ENCODE measurements at places on chromosomes 6 and 20. TPM values are rescaled to one million over a fixed set of nuclear protein-coding genes. Genes with fewer than 3 reads are reported as not detected.

DNA sequence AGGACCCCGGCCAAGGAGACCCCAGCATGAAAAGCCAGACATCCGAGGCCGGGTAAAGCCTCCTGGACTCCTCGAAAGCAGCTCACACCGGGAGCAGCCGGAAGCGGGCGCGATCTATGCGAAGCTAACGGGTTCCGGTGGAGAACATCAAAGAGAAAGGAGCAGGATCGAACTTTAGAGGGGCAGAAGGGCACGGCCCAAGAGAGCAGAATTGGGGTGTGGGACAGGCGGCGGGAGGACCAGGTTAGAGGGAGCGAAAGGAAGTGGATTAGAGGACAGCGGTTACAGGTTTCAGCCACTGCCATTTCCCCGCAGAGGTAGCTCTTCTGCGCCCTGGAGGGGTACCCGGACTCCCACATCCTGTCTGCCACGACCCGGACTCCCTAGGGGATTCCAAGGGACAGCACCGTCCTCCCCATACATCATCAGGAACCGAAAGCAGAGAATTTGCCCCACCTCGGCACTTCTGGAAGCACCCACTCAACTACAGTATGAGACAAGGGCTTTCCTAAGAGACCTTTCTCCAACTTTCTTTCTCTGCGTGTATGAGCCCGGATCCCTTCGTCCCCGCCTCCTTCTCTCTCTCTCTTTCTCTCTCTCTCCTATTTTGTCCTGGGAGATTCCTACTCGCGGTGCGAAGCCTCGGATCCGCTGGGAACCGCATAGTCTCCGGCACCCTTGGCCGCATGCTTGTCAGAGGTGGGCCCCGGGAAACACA is 507 bp upstream of the VGLL2 start:
- DNase-seq = no peak

DNA sequence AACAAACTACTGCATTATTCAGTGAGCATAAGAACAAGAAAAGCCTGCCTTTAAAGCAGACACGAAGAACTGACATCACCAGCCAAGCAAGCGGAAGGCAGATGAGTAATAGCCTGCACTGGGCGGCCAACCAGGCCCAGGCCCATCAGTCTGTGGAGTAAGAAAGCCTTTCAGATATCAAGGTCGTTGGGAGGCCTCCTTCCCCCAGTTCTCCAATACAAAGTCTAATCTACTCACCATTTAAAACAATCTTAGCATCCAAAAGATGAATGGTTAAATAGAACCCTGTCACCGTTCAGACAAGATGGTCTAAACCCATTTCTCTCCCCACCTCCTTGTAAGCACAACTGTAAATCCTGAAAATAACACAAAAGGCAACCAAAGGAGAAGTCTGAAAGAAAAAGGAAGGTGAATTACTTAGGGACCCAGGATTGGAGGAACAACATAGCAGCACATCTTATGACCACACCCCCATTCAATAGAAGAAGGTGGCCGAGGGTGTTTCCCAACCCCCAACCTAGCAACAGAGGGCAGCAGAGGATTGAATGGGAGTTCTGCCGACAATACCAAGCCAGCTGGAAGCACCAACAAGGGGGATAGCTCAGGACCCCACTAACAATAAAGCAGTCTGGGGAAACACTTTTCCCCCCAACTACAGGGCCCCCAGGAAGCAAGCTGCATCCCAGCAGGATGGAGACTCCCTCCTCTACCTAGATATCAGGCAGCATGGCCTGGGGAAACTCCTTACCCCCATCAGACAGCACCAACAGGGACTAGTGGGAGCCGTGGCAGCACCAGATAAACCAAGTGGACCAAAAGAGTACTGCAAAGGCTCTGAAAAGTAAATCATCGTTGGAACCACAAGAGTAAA is 67.9 kb downstream of the ZHX3 start:
- DNase-seq = no peak

DNA sequence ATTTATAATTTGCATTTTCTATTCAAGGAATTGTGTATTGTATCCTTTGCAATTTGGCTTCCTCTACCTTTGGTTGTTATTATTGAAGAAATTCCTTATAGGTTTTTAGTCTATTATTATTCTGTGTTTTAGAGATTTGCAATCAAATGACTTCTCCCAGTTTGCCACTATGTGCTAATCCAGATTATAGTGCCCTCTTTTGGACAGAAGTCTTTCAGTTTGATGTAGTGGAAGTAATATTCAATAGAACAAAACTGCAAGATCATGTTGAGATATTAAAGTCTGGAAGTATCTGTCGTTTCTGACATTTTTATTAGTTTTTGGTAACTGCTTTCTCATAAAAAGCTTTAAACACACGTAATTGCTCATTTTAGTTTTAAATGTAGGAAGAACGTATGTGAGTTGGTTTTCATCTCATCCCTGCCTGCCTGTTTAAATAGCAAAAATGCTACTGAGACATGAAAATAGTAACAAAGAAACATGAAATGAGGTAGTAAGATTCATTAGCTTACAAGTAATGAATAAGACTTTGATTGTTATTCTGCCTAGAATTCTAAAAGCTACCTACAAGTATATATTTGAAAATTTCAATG is 72.8 kb downstream of the RTN4IP1 start:
- no peak for DNase-seq

GRCh38 chr20:63403403-63404105 is 42.4 kb upstream of the CHRNA4 start:
- no peak for DNase-seq

GRCh38 chr20:9523636-9524035 is 9.2 kb downstream of the LAMP5 start:
- DNase-seq = no peak

DNA sequence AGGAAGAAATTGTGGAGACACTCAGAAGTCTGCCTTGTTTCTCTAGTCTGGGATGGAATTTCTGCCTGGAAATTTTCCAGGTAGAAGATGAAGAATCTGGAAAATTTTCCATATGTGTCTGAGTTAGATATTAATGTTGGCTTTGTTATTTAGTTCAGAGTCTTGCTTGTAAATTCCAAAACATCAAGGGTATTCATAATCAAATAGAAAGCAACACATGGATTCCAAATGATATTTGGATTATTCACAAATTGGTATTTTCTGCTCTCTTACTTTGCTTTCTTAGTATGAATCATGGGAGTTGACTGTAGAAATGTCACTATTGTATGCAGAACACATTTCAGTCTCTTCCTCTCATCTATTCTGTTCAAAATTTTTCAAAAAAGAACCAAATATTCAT is 116.0 kb downstream of the GRIK2 start:
- DNase-seq = no peak

- no peak for DNase-seq
Measured at GRCh38 chr20:3238616-3239025, 369 bp downstream of the SLC4A11 start.

GRCh38 chr6:100575921-100576320 is 111.2 kb upstream of the SIM1 start:
- DNase-seq = no peak

DNA sequence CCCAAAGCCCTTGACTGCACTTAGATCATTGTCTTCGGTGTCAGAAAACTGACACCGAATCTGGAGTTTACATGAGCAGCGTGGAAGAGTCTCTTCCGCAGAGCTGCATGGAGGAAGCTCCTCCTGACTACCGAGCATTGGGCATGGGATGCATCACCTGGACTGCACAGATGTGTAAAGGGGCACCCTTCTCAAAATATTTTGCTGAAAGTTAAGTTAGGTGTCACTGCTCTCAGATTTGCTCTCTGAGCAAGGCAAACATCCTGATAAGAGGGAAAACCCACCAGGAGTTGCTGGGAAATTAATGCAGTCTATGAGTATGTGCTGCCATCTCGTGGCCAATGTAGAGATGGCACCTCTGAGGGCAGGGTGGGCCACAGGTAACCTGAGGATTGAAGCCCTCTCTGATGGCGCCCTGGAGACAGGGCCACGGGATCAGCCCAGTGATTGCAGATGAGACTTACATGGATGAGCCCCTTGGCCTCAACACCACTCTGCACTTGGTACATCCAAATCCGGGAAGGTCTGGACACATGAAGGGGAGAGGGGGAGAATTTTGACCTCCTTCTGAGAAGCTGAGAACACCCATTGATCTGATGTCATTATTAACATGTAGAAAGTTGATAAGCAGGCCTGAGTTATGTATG is 129.9 kb downstream of the LPA start:
- DNase-seq = peak; percentile 60

GRCh38 chr6:150263765-150264404 is 104.9 kb upstream of the IYD start:
- DNase-seq = no peak

DNA sequence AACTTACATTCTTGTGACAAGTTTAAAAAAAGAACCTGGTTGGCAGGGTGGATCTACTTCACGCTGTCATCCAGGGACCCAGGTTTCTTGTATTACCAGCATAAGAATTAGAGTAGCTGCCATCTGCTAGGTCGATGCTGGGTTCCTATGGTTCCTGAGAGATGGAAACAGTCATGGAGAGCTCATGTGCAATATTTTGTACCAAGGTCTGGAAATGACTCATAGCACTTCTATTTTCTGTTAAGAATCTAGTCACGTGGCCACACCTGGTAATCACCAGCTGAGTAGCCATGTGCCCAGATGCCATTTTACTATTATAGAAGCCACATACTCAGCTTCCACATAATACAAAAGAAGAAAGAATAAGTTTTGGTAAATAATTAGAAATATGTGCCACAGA is 171.3 kb downstream of the CD83 start:
- no peak for DNase-seq

GRCh38 chr6:151057061-151057460 is 182.7 kb upstream of the AKAP12 start:
- DNase-seq = no peak

DNA sequence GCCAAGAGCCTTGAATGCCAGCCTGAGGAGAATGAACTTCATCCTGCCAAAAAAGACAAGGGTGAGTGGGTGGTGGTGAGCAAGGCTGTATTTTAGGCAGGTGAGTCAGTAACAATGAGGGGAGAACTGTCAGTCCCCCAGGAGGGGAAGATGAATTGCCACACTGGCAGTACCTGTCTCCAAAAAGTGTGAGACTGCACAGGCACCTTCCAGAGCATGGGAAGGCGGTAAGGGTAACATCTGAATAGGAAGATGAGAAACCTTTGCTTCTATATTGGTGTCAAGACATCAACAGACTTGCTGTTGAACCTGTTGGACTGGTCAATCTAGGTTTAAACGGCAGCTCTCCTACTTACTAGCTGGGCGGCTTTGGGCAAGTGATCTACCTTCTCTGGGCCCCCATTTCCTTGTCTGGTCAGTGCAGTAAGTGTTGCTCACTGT is 30.9 kb downstream of the STK35 start:
- DNase-seq = no peak

DNA sequence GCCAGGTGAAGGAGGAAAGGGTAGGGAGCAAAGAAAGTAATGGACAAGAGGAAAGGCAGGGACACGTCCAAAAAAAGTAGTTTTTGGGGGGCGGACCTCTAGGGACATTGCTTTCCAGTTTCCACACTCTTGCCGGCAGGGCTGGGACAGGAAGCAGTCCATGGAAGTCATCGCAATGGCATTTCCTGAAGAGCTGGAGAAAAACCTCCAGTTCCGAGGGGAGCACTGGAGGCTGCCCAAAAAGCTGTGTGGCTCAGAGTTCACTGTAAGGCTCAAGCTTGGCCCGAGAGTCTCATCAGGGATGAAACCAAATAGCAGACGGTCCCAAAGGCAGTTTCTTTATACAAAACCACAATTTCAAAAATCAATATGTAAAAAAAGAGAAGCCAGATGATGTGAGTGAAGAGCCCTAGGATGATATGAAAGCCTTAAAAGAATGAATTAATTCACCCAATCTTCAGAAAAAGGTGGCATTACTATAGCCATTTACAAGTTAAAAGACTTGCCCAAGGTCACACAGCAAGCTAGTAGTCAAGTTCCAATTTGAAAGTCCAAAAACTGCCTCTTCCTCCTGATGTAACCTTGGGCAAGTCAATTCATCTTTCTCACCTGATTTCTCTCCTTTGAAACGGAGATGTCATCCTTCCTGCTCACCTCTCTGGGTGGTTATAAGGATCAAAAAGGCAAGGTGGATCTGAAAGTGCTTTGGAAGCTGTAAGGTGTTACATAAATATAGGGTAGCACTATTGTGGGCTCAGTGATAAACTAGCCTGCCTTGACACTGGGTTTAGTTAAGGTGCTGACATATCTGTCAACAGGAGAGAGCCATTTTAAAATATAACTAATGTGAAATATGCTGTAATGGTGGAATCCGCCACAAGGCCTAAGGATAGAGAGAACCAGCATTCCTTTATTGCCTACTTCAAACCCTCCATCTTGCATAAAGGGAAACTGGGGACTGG is 9.1 kb downstream of the BCL2L1 start:
- no peak for DNase-seq

- DNase-seq = no peak
Measured at GRCh38 chr20:59985864-59986263, 27.6 kb downstream of the CDH26 start.

DNA sequence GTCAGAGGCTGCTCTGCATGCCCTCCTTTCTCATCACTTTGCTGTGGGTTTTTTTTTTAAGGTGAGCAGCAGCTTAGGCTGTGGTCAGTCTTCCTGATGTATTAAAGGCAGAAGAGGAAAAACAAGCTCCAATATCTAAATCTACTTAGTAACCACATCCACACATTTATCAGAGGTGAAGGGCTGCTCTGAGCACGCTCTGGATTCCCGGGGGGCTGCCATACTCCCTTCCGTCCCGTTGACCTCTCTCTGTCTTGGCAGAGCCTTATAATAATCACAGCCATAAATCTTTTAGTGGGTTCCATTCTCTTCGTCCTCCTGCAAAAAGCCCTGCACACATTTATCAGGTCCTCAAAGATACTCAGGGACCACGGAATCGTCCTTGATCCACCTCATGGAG is 2.7 kb upstream of the LEMD2 start:
- no peak for DNase-seq

DNA sequence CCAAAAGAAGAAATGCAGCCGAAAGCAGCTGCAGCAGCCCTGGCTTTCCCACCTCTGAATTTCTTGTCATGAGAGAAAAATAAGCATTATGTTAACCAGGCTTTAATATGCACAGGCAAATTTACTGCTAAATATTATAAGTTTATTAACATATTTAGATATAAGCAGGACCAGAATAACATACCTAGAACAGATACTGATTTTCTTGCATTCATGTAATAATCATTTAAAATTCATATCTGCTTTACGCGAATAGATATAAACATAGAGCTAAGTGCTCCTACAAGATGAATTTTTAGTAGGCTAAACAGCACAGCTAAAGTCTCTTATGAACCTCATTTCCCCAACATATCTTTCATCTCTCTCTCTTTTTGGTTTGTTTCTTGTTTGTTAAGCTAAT is 14.7 kb downstream of the CD93 start:
- no peak for DNase-seq

GRCh38 chr6:90442366-90442765 is 144.5 kb downstream of the MAP3K7 start:
- no peak for DNase-seq

Gene B3GALT4
- polyA plus RNA-seq = 5.8 TPM

Gene ARG1
- polyA plus RNA-seq = 0.83 TPM

Gene PNLDC1
- polyA plus RNA-seq = 0.46 TPM

Gene CLPSL2
- polyA plus RNA-seq = not detected

Gene TOMM6
- 242 TPM for polyA plus RNA-seq

Gene HLA-DRB1
- polyA plus RNA-seq = 64.3 TPM

Gene HSPA12B
- 14.9 TPM for polyA plus RNA-seq

Gene BPI
- 1.4 TPM for polyA plus RNA-seq

Gene SPAG4
- 2.0 TPM for polyA plus RNA-seq

Gene CAPN11
- polyA plus RNA-seq = 0.21 TPM

Data from right renal pelvis (tissue), 4 donors.